M059J (cell line): ENCODE measurements at places on chromosomes 3 and 15. TPM values are rescaled to one million over a fixed set of nuclear protein-coding genes. Genes with fewer than 3 reads are reported as not detected.

The CACNA2D3 gene
- total RNA-seq = 0.91 TPM in 2 replicates

The APOD gene
- not detected in 2 replicates for total RNA-seq

The ANKRD63 gene
- total RNA-seq = not detected in 2 replicates

The IL1RAP gene
- total RNA-seq = 28.7 and 42.6 TPM in 2 replicates

The CCR9 gene
- not detected in 2 replicates for total RNA-seq

The ADCY5 gene
- total RNA-seq = not detected in 2 replicates

The TMCO5A gene
- total RNA-seq = not detected in 2 replicates

The TMEM207 gene
- total RNA-seq = not detected in 2 replicates

The CHL1 gene
- not detected in 2 replicates for total RNA-seq

The TIMMDC1 gene
- total RNA-seq = 94.8 and 141 TPM in 2 replicates

The SPESP1 gene
- total RNA-seq = not detected in 2 replicates

The ZPLD1 gene
- 0.20 TPM in 1 of 2 replicates, not detected in the other for total RNA-seq

The CLEC3B gene
- 2.2 TPM in 1 of 2 replicates, not detected in the other for total RNA-seq

The CLDN18 gene
- not detected in 2 replicates for total RNA-seq

The IGSF10 gene
- 4.3 and 5.1 TPM in 2 replicates for total RNA-seq

The GABRB3 gene
- not detected in 2 replicates for total RNA-seq

The SLC51B gene
- total RNA-seq = not detected in 2 replicates

The DUOXA2 gene
- 0.05 TPM in 1 of 2 replicates, not detected in the other for total RNA-seq

The SEMA5B gene
- not detected in 2 replicates for total RNA-seq

The TMOD2 gene
- 3.5 and 4.4 TPM in 2 replicates for total RNA-seq
